ENCODE measurements at places on chromosomes 2 and 18.

GRCh38 chr2:240605867-240606743 lies 19.2 kb upstream of the GPR35 start:
- no peak for DNase-seq

DNA sequence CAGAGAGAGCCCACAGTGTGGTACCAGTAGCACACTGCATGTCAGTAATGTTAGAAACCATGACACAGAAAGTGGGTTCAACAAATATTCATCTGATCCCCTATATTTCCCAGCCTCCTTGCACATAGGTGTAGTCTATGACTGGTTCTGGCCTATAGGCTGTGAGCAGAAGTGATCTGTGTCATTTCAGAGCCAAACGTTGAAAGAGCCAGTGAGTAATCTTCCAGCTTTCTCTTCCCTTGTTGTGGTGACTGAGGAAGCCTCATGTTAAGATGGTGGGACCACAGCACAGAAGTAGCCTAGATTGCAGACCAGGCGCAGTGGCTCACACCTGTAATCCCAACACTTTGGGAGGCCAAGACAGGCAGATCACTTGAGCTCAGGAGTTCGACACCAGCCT lies 4.1 kb downstream of the TMEM237 start:
- no peak for DNase-seq

GRCh38 chr2:241134711-241135110 lies 14.6 kb downstream of the PASK start:
- no peak for DNase-seq

GRCh38 chr2:165500001-165500400 lies 30.5 kb downstream of the CSRNP3 start:
- DNase-seq = no peak

DNA sequence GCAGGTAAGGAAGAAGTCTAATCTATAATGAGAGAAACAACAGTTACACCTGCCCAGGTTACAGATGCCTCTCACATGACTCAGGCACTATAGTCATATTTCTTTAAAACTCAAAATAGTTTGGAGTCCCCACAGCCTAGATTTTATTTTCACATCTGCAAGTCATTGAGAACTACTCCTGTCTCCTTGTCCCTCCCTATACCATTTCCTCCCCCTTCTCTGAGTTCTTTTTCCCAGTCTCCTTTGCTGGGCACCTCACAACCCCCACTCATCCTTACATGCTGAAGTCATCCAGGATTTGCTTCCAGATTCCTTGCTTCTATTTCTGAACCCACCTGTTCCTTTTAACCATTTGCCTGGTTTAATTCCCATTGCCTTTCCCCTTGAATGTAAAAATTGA lies 73.1 kb upstream of the KCNE4 start:
- no peak for DNase-seq

DNA sequence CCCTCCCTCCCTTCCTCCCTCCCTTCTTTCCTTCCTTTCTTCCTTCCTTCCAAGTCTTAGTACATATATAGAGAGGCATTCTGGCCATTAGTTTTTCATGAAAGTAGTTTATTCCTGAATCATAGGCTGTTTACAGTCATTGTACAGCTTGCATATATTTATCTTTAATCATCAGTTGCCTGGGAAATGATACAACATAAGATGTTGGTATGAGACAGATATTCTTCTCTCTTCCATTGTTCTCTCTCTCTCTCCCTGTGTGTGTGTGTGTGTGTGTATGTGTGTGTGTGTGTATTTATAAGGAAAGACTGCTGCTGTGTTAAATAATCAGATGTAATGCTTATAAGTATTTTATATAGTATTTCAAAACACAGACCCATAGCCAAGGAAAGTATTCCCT lies 289.8 kb upstream of the UBE2E3 start:
- DNase-seq = no peak

- DNase-seq = no peak
Measured at GRCh38 chr2:123002660-123003248, 1022.3 kb upstream of the CNTNAP5 start.

- no peak for DNase-seq
Measured at GRCh38 chr2:177143444-177143843, 69.2 kb upstream of the HNRNPA3 start.

DNA sequence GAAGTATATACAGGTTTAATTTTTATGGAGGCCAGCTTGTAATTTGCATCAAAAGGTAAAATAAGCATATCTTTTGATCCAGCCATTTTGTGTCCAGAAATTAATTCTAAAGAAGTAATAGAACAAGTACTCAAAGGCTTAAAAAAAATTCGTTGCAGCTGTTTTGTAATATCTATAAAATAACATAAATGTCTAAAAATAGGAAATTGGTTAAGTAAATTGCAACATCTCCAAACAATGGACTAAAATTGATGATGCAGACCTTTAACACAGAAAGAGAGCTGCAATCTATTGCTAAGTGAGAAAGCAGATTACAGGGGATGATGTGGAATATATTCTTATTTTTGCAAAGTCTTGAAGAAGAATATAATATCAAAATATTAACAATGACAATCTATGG lies 19.4 kb downstream of the AAK1 start:
- no peak for DNase-seq

DNA sequence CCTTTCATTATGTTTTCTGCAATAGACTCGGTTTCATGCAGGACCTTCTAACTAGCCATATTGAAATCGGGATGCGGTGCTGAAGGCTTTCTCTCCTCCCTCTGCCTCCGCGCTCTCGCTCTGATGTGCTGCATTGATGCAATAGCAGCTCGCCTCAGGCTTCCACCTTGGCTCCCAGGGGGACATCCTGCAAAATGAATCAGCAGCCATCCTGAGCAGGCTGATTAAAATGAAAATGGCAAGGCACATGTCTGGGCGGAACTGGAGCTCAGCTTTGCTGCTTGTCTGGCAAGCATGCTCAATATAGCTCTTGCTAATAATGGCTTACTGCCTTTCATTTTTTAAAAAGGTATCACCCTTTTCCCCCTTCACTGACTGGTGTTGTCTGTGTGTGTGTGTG lies 806 bp upstream of the MYT1L start:
- no peak for DNase-seq

DNA sequence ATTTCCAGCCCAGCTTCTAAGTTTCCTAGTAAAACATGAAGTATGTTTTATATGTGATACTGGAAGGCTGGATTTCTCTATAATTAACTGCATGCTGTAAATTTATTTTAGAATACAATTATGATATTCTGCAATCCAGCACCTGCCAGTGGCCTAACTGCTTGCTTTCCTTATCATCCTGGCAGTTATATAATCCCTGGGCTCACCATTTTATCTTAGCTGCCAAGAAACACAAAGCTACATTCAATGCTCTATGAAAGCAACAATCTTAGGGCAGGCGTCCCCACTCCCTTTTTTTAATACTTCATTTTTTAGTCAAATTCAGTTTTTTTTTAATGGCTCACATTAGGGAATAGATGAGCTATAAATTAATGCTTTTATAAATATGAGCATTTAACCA lies 38.4 kb upstream of the UBXN4 start:
- DNase-seq = no peak

DNA sequence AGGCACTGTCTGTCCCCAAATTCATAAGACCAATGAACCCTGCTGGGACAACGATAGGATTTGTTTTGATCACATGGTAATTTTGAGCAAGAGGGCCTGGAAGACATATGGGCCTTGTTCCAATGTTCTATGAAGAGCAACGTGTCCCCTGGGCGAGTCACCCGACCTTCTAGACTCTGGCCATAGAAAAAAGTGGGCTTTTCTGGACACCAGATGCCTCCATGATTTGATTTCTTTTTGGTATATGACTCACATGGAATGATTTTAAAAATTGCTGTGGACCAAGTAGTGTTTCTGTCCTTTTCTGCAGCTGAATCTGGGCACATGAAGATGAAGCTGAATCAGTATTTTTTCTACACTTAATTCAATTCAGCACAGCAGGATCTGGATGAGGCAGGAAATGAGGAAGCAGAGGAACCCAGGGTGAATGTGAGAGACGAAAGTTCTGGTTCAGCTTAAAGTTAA lies 104.9 kb downstream of the CDC42EP3 start:
- no peak for DNase-seq

- no peak for DNase-seq
Measured at GRCh38 chr18:62335494-62335893, 10.4 kb downstream of the TNFRSF11A start.

- DNase-seq = no peak
Measured at GRCh38 chr2:174076040-174076439, 110.9 kb upstream of the SP3 start.

- DNase-seq = no peak
Measured at GRCh38 chr2:128512379-128513115, 193.9 kb upstream of the HS6ST1 start.

DNA sequence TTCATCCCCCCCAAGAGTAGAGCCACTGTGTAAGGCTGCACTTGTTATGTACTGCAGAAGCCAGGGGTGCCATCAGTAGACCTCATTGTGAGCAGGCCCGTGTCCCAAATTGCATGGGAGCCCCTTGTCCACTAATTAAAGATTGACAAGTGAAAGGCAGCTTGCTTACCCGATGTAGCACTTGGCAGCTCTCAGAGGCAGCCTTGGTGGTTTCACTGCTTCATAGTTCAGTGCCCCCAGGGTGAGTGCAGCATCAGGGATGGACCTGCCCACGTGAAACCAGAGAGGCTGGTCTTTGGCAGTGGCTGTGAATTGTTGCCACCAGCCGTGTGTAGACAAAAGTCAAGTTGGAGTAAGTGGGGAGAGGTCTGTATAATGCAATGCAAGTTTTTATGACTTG lies 13.3 kb downstream of the TUBB6 start:
- no peak for DNase-seq

- DNase-seq = no peak
Measured at GRCh38 chr2:238919307-238919706, 71.4 kb downstream of the TWIST2 start.

GRCh38 chr18:5395860-5396448 lies 100.4 kb upstream of the ZBTB14 start:
- no peak for DNase-seq

DNA sequence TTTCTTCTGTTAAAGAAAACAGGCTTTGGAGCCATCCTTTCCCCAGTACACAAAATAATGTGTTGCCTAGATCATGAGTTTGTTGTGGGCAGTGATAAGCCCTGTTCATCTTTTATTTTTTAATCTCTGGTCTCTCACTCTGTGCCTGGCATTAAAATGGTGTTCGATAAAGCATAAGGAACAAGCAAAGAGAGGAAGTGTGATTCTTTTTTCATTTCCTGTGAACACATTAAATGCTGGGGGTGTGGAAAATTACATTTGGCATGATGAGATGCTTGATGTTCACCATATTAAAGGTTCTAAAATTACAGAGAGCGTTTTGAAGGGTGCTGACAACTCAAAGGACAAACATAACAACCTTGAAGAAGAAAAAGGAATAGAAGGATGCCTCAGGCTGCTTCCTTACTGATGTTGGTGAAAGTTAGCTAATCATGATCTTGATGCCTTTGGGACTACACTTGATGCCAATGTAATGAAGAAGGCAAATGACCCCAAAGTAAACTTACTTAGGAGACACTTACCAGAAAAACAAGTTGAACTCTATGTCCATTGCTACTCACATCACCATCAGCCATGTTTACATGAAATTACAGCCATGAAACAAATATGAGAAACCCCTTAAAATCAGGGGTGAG lies 33.0 kb downstream of the TMEFF2 start:
- DNase-seq = no peak

DNA sequence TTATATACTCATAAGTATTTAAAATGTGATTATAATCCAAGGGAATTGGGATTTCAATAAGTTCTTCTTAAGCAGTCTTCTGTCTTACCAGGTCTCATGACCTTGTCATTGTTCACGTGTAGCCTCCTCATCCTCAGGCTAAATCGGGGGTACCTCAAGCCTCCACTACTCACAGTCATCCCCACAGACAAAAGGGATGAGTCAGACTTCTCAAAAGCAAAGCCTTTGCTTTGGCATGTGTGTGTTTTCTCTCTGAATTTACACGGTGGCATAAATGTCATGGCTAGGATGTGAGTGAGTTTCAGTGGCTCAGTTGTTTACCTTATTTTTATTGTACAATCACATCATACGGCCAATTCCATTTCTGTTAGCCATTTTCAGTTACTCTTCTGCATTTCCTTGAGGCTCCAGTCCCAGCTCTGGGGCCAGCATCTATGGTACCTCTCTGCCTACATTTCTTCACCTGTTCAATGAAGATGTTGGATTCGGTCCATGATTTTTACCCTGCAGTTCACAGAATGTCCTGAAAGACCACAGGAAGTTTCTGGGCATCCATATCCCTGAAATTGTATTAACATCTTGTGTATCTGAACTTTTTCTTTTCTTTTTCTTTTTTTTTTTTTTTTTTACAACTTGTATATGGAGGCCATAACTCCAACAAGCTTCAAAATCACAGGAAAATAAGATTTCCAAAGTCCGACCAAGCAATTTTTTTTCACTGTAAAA lies 195.3 kb downstream of the FHOD3 start:
- no peak for DNase-seq

- DNase-seq = no peak
Measured at GRCh38 chr2:147772781-147773180, 72.0 kb upstream of the ACVR2A start.

GRCh38 chr2:233764264-233764663 lies 4.2 kb downstream of the UGT1A1 start:
- DNase-seq = no peak

- DNase-seq = no peak
Measured at GRCh38 chr2:209762563-209762962, 9.1 kb upstream of the UNC80 start.

GRCh38 chr2:238259061-238260020 lies 19.5 kb upstream of the HES6 start:
- DNase-seq = no peak

- DNase-seq = peak; percentile 32
Measured at GRCh38 chr2:69012310-69013141, 453 bp upstream of the ANTXR1 start.

DNA sequence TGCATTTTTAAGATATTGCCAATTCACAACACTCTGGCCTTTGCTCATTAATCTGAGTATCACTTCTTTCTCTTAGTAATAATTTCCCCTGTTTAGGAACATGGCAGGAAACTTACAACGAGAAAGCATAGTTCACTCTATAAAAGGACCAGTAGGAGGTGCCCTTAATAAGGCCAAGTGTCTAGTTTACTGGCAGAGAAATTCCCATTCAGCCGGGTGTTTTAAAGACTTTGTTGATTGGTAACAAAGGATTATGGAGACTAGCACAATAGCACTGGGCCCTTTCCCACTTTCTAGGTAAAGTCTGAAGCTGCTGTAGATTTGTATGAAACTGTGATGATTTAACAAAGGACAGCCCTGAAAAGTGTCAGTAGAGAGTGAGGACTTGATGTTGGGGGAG lies 3.1 kb downstream of the DCC start:
- no peak for DNase-seq

- no peak for DNase-seq
Measured at GRCh38 chr2:205995260-205995659, 90.7 kb downstream of the INO80D start.

GRCh38 chr2:64311948-64312621 lies 141.9 kb upstream of the LGALSL start:
- DNase-seq = no peak

All from NCI-H1417 treated with DMSO at 0.1 percent for 48 hours (cell line).